ENCODE measurements at places on chromosomes 1 and 21.

GRCh38 chr1:29077155-29077554 is 46.5 kb downstream of the TMEM200B start:
- no peak for DNase-seq

DNA sequence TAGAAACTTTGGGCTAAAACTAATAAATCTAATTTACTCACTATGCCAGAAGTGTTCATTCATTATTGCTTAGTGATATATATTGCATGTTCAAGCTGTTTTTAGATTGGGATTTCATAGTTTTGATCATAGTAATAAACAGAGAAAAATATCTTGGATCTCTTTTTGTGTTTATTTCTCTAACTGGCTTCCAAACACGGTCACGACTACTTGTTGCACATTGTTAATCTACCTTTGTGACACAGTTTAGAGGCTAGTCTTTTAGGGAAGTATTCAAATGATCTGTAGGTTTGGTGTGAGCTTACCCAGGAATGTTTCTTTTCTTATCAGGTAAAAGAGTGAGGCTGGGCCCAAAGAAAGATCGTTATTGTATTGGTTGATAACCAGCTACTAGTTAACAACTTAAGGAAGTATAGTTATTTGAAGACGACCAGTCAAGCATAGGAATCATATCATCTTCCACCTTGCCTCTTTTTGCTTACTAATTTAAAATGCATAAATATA is 50.8 kb upstream of the FASLG start:
- DNase-seq = no peak

GRCh38 chr21:16468184-16468583 is 738.4 kb downstream of the USP25 start:
- no peak for DNase-seq

- no peak for DNase-seq
These were observed 36.2 kb downstream of the CASQ2 start for GRCh38 chr1:115732316-115732715.

- DNase-seq = no peak
These were observed 168.1 kb downstream of the SEC16B start for GRCh38 chr1:177801790-177802189.

- no peak for DNase-seq
These were observed 300.4 kb downstream of the PTPRC start for GRCh38 chr1:198939286-198939685.

- DNase-seq = no peak
These were observed 28.5 kb upstream of the SELENON start for GRCh38 chr1:25771221-25772114.

GRCh38 chr1:58779801-58780382 is 4.0 kb downstream of the JUN start:
- DNase-seq = no peak

GRCh38 chr1:200784576-200784975 is 45.9 kb downstream of the CAMSAP2 start:
- no peak for DNase-seq

DNA sequence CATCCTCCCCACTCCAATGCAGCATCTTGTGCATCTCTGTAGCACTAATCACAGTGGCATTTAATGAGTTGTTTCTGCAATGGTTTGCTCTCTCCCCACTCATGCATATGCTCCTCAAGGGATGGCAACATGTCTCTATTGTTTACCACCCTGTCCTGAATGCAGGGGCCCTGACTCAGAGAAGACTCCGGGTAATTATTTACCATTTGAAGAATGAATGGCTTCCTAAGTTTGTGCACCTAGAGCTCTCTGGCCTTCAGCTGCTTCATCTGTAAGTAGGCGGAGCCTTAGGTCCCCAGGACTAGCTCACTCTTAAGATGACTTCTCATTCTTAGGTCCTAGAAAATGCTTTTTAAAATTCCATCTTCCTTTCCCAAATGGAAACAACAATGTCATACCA is 63.7 kb upstream of the IGSF21 start:
- DNase-seq = no peak

- no peak for DNase-seq
These were observed 20.9 kb upstream of the RHBDL2 start for GRCh38 chr1:38962560-38962959.

DNA sequence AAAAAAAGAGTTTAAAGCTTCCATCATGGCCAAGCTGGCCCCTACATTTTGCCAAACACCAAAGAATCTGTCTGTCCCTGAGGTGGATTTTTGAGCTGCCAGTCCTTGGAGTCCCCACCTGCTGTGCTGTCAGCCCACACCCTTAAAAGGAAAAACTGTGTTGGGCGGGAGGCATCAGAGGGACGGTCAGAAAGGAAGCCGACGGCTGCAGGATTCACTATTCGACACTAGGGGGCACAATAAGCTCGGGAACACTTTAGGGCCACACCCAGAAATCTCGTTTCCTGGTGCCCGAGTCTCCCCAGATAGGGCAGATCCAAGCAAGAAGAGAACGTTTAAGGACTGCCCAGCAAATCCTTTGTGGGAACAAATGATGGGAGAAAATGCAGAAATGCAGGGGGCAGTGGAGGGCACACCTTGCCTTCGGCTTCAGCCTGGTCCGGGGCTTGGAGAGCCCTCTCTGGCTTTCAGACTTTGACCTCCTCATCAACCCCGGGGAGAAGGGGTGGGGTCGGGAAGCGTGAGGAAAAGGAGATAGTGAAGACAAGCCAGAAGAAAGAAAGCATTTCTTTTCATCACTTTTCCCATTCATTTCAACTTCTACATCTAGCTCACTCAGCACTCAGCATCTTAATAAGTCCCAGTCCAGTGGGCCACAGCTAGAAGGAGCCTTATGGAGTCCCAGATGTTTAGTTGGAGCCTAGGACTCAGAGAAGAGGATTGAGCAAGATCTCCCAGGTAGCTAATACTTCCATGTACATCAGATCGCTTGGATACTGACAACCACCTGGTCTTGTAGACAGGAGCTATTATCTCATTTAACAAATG is 5.0 kb upstream of the CTTNBP2NL start:
- DNase-seq = peak; percentile 70

- no peak for DNase-seq
These were observed 141.5 kb upstream of the ERG start for GRCh38 chr21:38639571-38640354.

DNA sequence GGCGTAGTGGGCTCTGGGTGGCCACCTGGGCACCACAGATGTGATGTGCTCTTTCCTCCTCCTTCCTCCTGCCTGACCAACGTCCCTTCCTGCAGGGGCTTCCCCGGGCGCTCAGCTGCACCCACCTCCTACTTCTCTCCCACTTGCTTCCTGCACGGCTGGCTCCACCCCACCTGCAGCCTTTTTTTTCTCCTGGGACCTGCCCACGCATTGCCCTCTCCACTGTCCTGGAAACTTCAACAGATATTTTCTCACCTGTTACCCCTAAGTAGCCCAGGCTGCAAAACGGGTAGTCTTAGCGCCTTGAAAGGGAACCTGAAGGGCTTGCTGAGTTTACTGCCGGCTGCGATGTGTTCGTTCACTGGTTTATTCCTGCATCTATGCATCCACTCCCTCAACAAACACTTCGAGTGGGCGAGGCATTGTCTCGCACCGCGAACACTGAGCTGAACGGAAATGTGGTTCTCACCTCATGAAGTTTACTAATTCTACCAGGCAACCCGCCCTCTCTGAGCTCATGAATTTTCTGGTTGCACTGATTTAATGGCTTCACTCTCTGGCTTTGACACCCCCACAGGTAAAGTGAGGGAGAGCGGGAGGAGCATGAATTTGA is 23.6 kb downstream of the ZBTB18 start:
- peak; percentile 12 for DNase-seq

DNA sequence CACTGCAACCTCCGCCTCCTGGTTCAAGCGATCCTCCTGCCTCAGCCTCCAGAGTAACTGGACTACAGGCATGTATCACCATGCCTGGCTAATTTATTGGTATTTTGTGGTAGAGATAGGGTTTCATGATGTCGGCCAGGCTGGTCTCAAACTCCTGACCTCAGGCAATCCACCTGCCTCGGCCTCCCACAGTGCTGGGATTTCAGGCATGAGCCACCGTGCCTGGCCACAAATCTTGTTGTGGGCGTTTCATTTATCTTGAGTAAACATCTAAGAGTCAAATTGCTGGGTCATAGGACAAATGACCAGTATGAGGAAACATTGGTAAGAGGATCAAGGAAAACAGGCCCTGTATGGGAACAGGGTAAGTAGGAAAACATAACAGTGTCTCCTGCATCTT is 17.9 kb downstream of the TMEM200B start:
- DNase-seq = no peak

DNA sequence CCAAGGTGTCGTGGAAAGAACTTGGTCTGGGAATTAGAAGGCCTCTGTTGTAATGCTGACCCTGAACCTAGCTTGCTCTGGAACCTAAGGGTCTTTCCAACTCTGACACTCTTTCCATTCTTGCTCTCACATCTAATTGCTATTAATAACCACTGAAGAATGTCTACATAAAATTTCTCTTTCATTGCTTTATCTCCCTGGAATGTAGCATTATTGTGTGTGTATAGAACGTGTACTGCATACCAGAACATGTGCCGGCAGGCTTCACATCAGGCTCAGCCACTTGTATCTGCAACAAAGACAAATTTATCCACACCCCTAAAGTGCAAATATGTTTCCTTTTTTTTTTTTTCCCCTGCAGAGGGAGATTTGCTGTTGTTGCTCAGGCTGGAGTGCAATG is 13.9 kb upstream of the LAX1 start:
- DNase-seq = no peak

DNA sequence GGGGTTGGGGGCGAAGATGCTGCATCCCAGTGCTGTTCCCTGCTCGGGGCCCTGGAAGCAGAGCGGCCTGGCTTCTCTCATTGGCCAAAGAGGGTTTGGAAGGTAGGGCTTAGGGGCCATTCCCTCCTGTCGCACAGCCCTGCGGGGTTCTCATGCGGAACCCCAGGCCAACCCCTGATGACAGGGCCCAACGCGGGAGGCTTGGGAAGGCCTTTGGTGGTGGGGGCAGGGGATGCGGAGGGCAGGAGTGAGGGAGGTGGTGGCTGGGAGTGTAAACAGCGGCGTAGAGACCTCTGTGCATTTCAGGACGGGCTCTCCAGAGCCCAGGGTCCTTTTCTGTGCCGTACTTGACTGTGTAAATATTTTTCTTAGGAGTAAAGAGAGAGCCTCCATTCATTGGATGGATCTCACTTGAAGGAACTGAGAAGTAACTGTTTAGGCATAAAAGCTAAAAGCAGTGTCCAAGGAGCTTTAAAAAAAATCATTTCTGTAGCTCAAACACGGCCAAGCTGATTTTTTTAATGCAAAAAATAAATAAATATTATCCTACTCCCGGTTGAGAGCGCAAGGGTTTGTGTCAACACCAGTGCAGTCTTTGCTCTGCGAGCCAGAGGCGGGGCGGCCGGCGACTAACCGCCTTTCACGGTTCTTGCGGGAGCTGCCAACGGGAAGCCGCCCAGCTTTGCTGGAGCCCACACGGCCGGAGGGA is 169.1 kb downstream of the PRDM16 start:
- DNase-seq = no peak

- DNase-seq = no peak
These were observed 7.9 kb upstream of the GUCA2B start for GRCh38 chr1:42145389-42145716.

- no peak for DNase-seq
These were observed 108.0 kb downstream of the NRIP1 start for GRCh38 chr21:14956807-14957206.

GRCh38 chr1:227764019-227764391 is 28.8 kb downstream of the SNAP47 start:
- DNase-seq = no peak

GRCh38 chr1:5274527-5274926 is 620.1 kb downstream of the AJAP1 start:
- no peak for DNase-seq

DNA sequence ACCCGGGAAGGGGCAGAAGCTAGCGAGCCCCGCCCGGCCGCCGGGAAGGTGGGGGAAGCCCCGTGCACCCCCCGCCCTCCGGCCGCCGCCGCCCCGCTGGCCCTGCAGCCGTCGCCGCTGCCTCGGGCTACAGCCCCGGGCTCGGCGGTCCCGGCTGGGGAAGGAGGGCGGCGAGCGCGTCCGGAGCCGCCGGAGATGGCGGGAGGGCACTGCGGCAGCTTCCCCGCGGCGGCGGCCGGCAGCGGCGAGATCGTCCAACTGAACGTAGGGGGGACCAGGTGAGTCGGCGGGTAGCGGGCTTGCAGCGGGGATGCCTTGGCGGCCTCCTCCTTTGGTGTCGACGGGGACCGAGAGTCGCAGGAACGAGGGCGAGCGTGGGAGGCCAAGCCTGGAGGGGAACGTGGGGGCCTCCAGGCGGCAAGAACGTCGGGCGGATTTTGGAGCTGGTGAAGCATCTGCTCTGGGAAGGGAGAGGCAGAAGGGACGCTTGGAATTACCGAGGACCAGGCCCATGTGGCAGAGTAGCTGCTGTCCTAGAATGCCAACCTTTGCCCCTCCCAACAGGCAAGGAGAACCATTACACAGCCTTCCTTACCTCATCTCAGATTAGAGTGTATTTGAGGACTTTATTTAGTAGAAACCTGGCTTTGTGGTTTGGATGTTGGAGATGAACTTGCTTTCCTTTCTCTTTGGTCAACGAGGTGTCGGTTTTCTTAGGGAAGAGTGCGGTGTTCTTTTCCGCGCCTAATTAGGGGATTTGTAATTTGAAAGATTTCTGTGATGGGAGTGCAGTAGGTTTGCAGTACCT is 591 bp downstream of the KCTD3 start:
- peak; percentile 41 for DNase-seq

- DNase-seq = no peak
These were observed 157.9 kb downstream of the CASZ1 start for GRCh38 chr1:10638559-10639005.

GRCh38 chr1:228904222-228904621 is 168.9 kb downstream of the RHOU start:
- DNase-seq = no peak

- DNase-seq = no peak
These were observed 17.7 kb downstream of the TUT4 start for GRCh38 chr1:52534928-52535764.

DNA sequence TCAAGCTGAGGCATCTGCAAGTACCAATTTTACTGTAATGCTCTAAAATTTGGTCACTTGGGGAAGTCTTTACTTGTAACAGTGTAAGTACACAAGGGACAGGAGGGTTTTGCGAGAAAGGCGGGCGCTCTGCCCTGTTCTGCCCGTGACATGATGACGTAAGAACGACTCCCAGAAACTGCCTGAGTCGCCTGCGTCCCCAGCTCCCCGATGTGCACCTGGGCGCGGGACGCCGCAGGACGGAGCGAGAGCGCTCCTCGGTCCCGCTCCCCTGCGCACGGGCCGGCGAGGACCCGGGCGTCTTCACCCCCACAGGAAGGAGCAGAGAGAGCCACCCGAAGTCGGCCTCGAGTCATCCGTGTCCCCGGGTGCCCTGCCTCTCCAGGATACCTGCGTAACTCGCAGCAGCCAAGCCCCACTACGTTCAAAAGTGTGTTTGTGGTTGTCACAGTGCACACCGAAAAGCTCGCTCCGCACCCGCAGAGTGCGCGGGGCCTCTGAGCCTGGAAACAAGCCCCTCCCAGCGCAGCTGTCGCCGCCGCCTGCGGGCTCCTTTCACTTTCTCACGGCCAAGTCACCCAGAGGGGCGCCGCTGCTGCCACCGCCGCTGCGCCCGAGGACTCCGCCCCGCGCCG is 3.3 kb upstream of the ZBTB18 start:
- DNase-seq = no peak

DNA sequence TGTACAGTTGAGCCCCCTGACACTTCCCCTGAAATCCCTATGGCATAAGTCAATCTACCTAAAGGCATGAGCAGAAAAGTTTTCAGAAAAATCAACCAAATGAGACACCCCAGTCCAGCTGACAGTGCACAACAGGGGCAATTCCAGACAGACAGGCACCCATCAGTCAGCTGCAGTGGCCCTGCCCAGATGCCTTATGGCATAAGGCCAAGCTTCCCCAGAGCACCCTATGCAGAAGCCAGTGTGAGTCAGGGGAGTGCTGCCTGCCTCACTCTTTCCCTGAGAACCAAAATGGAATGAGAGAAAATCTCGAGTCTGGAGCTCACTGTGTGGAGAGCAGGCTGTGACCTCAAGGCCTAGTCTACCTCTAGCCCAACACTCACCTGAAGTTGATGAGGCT is 38.1 kb downstream of the MRAP start:
- no peak for DNase-seq

Measured in activated T-cell treated with anti-CD3 and anti-CD28 coated beads for 48 hours (primary cell).